ENCODE measurements at places on chromosomes 2 and 18. TPM values are rescaled to one million over a fixed set of nuclear protein-coding genes. Genes with fewer than 3 reads are reported as not detected.

GRCh38 chr2:69390471-69390870 lies 3.4 kb upstream of the GFPT1 start:
- H3K36me3 ChIP-seq: no peaks in the 10 kb centered on the region
- no peak for DNase-seq
- no peaks in the 10 kb centered on the region for H3K27me3 ChIP-seq
- H3K4me1 ChIP-seq: no peaks in the 10 kb centered on the region
- no peak overlapping the region for H3K27ac ChIP-seq

DNA sequence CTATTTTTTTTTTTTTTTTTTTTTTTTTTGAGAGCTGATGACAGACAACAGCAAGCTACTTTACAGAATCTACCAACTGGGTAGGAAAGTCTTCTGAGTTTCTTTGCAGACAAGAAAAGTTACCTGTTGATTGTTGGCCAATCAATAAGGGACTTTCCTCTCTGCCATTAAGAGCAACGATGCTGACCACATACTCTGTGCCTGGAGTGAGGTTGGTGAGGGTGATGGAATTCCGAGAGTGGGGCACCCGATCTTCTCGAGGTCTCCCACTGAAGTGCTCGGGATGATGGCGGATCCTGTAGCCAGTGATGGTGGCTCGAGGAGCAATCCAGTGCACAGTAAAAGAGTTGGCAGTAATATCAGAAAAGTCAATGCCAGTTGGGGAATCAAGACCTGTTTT lies 49.3 kb downstream of the FN1 start:
- H3K4me3 ChIP-seq: no peak overlapping the region
- no peak for DNase-seq
- H3K27ac ChIP-seq: no peak overlapping the region
- peaks cover 5% of the 10 kb centered on the region for H3K4me1 ChIP-seq

ALPG gene
- total RNA-seq: 1.4 TPM

SLC25A52 gene
- total RNA-seq: not detected

DNA sequence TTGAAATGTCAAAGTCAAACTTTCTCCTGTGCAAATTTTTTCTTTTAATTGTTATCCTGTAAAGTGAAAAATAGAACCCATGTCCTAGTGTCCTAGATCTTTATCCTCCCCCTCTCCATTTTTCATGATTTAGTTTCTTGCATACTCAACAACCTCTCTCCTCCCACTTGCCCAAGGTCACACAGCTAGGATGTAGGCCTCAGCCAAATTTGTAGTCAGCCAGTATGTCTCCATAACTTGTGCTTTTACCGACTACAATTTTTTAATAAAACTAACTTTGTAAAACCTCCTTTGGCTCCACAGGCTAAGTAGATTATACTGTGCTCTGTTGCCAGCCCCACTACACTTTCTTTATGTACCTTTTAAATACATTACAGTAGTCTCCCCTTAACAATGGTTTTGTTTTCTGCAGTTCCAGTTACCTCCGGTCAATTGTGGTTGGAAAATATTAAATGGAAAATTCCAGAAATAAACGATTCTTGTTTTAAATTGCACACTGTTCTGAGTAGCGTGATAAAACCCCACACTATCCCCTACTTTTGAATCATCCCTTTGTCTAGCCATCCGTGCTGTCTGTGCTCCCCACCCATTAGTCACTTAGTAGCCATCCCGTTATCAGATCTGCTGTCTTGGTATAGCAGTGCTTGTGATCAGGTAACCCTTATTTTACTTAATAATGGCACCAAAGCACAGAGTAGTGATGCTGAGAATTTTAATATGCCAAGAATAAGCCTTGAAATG lies 22.8 kb downstream of the GULP1 start:
- DNase-seq: no peak
- H3K27me3 ChIP-seq: no peaks in the 10 kb centered on the region
- H3K36me3 ChIP-seq: peaks cover 31% of the 10 kb centered on the region
- H3K4me1 ChIP-seq: peaks cover 7% of the 10 kb centered on the region
- peak overlapping the region; percentile 15 for H3K27ac ChIP-seq
- H3K4me3 ChIP-seq: no peak overlapping the region

DNA sequence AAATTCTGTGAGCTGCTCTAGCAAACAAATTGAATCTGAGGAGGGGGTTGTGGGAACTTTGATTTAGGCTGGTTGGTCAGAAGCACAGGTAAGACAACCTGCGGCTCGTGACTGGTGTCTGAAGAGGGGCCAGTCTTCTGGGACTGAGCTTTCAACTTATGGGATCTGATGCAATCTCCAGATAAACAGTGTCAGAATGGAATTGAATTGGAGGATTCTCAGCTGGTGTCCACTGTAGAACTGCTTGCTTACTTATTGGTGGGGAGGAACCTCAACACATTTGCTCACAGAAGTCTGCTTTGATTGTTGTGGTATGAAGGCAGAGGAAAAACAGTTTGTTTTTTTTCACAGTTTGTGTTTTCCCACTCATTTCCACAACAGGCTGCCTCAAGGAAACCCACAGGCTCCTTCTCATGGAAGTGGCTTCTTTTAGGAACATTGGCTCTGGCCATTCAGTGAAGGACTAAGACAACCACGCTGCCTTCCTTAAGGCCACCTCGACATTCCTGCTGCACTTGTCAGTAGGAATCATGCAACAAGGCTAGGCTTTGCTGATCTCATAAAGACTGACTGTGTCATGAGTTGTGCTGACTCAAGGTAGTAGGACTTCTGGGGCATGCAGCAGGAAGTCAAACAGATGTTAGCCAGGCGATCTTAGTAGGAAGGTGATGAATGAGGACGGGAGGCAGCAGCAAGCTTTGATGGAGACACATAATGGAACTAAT lies 104.7 kb downstream of the TSN start:
- H3K4me3 ChIP-seq: no peak overlapping the region
- DNase-seq: no peak
- no peaks in the 10 kb centered on the region for H3K36me3 ChIP-seq
- no peaks in the 10 kb centered on the region for H3K4me1 ChIP-seq
- H3K27me3 ChIP-seq: no peaks in the 10 kb centered on the region
- no peak overlapping the region for H3K27ac ChIP-seq
